ENCODE measurements at places on chromosomes 16 and 17.

- no peak for DNase-seq
Observed at GRCh38 chr17:77798031-77798430, 160.5 kb upstream of the TNRC6C start.

DNA sequence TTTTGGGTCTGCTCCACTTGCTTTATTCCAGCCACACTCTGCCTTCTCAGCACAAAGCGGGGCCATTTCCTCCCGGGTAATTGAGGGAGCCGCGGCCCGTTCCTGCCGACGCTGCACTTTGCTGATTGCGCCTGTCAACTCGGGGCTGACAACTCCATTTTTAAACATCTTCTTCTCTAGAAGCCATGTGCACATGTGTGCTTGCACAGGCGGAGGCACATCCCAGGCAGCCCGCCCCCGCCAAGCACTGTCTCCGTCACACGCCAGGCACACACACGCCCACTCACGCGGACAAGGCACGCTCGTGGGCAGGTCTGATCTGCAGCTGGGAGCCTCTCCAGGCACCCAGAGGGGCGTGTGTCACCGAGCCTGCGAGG is 63.2 kb downstream of the ENGASE start:
- DNase-seq, result no peak

DNA sequence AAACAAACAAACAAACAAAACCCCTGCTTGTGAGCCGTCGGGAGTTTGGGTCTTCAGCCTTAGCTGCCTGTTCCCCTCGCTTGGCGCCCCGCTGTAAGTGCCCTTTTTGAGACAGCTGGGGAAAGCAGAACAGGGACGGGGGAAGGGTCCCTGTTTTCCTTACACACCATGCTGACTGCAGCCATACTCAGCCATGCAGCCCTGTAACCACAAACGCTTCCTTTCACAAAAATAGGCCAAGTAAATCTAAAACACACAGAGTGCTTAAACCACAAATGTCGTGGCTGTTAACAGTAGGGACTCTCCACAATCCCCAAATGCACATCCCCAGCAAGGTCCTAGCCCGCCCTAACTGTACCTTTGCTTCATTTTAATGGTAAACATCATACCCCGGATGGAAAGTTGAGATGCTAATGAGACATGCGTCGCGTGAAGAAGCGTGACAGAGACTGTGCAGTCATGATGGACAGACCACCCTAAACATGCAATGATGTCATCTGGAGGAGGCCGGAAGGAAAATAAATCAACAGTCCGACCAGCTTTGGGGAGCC is 129.9 kb downstream of the MGAT5B start:
- peak; percentile 71 for DNase-seq

- no peak for DNase-seq
Observed at GRCh38 chr16:71853413-71853812, 7.6 kb downstream of the ATXN1L start.

DNA sequence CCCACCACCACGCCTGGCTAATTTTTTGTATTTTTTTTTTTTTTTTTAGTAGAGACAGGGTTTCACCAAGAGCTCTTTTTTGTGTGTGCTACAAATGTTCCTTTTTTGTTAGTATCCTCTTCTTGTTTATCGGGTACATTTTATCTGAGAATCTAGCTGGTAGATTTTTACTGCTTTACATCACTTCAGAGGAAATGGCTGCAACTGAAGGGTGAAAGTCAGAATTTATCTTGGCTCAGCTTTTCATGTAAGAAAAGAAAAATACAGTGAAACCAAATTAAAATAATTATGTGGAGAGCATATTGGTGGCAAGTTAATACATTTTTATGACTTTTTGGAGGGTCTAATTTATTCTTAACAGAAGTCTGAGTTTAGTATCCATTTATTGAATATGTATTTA is 26.0 kb downstream of the CBFB start:
- DNase-seq, result no peak

- no peak for DNase-seq
Observed at GRCh38 chr17:77783991-77784820, 174.3 kb upstream of the TNRC6C start.

DNA sequence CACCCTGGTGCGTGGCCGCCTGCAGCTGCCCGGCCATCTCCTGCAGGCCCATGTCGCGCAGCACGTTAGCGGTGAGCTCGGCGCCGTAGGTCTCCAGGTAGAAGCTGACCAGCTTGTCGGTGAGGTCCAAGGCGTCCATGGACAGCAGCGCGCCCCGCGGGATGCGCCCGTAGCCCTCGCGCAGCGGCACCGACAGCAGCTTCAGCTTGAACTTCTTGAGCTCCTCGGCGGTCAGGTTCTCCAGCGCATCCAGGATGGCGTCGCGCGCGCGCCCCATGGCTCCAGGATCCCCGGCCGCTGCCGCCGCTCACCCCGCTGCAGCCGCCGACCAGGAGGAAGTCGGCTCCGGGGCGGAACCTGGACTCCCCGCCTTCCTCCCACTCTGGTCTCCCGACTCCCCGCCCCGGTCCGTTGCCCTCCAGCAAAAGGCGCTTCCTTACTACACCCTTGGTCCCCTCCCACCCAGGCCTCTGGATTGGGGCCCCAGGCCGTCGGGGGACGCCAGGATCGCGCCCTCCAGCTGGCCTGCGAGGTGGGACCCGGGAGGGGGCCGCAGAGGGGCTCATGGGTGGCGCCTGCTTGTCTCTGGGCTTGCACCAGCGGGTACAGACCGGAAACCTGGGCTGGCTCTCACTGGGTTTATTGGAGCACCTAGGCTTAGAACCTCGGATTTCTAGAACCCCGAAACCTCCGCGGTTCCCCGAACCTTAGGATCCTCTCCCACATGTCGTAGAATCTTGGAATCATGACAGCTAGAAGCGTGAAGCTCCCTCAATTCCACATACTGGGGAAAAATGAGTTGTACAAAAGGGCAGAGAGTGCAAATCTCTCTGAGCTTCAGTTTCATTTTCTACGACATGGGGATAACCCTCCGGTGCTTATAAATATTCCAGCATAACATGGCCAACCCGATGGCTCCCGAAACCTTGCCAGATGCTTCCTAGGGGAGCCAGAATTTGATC is at the start of gene PYCARD:
PYCARD (minus strand) TSS at position 347 of the 962 bp plus-strand sequence; CDS start at position 277, 70 bp downstream.
- no peak for DNase-seq
